Pancreas (tissue), 10 donors: ENCODE measurements at places on chromosomes 6 and 20. TPM values are rescaled to one million over a fixed set of nuclear protein-coding genes. Genes with fewer than 3 reads are reported as not detected.

- DNase-seq, result no peak
Observed at GRCh38 chr6:14867802-14868201, 378.1 kb upstream of the JARID2 start.

DNA sequence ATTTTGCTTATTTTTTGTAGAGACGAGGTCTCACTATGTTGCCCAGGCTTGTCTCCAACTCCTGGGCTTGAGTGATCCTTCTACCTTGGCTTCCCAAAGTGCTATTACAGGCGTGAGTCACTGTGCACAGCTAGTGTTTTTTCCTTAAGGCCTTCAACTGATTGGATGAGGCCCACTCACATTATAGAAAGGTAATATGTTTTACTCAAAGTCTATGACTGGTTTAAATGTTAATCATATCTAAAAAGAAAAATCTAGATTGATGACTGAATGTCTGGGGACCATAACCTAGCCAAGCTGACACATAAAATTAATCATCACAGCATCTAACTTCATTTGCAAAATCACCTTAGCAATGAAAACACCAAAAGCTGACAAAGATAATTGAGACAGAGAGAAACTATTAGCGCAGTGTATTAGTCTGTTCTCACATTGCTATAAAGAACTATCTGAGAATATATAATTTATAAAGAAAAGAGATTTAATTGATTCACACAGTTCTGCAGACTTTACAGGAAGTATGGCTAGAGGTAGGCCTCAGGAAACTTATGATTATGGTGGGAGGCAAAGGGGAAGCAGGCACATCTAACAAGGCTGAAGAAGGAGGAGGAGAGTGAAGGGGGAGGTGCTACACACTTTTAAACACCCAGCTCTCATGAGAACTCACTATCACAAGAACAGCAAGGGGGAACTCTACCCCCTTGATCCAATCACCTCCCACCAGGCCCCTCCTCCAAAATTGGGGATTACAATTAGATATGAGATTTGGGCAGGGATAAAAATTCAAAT is 66.8 kb upstream of the ARHGAP18 start:
- DNase-seq, result no peak

DNA sequence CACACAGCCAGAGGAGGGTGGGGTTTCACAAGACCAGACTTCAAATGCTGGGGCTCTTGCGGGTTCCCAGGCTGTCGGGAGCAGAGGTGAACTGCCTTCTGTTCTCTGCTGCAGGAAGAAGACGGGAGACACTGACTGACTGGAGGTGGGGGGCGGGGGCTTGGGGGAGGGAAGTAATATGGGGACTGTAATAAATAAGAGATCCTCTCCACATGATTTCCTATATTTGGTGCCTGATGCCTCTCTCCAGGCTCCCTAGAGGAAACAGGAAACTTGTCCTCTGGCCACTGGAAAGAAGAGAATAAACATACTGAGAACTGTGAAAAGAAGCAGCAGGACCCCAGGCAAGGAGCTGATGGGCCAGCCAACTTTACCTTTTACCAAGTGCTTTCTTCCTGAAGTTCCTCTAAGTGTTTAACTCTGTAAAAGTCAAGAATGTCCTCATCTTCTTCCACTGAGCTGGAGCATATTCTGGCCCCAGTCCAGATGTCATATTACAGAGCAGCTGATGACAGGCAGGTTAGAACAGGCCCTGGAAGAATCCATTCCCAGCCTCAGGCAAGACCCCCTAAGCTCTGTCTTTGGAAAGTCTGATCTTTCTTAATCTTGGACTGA is 33.2 kb upstream of the ADGRF5 start:
- DNase-seq, result no peak

GRCh38 chr6:78505178-78505577 is 362.2 kb upstream of the IRAK1BP1 start:
- DNase-seq, result no peak

GRCh38 chr20:53282217-53282955 is 310.2 kb downstream of the TSHZ2 start:
- no peak for DNase-seq

DNA sequence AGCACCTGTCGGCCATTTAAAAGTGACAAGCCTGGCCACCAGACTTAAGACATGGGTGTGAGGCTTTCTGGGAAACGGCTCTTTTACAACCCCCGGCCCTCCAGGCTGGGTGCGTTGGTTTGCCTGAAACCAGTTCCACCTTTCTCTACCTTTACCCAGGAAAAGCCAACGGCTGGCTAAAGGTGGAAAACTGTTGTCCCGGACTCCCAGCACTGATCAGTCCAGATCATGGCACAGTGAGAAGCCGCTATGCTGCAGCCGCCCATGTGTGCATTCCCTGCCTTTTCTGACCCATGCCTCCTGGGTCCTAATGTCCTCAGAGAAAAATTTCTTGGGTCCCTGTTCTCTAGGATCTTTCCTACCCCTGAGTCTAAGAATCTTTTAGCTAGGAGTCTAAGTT is 655.7 kb upstream of the HS3ST5 start:
- DNase-seq, result no peak

The OR2B6 gene
- polyA plus RNA-seq, result not detected

The CCHCR1 gene
- polyA plus RNA-seq, result 27.0 TPM

The PACSIN1 gene
- 1.2 TPM for polyA plus RNA-seq

The OPN5 gene
- not detected for polyA plus RNA-seq

The PDE10A gene
- polyA plus RNA-seq, result 5.7 TPM
